ENCODE measurements at places on chromosomes 4 and X.
A peak's percentile ranks its signal among the peaks of the same experiment; 100 is the strongest.

DNA sequence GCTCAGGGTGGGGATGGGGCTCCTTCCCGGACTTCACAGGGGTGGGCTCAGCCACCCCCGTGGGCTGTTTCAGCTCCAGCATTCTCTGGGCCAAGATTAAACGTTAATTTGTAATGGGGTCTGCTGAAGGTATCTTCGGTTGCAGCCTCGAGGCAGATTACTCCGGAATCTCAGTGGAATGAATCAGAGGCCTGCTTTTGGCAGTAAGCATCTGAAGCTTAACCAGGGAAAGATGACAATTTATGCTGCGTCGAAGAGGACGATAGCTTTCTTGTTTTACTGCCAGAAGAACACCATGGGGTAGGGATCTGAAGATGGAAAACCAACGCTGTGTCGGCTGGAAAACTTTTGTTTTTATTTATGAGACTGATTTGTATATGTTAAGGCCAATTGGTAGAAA is 129.2 kb upstream of the MSX1 start:
- no peak overlapping the region for H3K4me3 ChIP-seq
- H3K4me1 ChIP-seq = no peaks in the 10 kb centered on the region
- no peak overlapping the region for H3K27ac ChIP-seq
- no peaks in the 10 kb centered on the region for H3K27me3 ChIP-seq
- DNase-seq = no peak

- no peak overlapping the region for H3K4me3 ChIP-seq
- DNase-seq = no peak
- peaks cover 5% of the 10 kb centered on the region for H3K4me1 ChIP-seq
- no peaks in the 10 kb centered on the region for H3K27me3 ChIP-seq
Observed at GRCh38 chr4:182969651-182970279, 52.6 kb upstream of the DCTD start.

DNA sequence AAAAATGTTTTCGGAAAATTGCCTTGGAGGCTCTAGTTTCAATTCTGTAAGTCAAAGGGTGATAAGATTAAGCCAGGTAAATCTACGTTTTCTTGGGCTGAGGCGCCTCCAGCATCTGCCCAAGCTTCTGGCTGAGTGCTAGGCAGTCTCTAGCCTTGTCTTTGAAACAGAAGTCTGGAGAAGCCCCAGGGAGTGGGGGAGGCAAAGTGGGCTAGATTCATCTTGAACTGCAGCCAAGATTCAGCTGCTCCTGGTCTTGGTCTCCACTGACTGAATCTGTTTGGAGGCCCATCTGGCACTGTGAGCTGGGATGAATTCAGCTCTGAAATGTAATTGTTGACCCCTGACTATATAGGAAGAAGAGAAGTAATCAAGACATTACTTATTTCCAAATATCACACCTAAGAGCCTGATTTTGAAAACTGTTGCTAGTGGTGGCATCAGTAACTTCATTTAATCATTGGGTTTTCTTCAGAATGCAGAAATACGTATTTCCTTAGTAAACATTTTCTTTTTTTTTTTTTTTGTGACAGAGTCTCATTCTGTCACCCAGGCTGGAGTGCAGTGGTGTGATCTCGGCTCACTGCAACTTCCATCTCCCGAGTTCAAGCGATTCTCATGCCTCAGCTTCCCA is 187.3 kb upstream of the LEF1 start:
- no peak for DNase-seq
- no peak overlapping the region for H3K27ac ChIP-seq
- H3K27me3 ChIP-seq = peaks cover 7% of the 10 kb centered on the region
- no peak overlapping the region for H3K4me3 ChIP-seq

DNA sequence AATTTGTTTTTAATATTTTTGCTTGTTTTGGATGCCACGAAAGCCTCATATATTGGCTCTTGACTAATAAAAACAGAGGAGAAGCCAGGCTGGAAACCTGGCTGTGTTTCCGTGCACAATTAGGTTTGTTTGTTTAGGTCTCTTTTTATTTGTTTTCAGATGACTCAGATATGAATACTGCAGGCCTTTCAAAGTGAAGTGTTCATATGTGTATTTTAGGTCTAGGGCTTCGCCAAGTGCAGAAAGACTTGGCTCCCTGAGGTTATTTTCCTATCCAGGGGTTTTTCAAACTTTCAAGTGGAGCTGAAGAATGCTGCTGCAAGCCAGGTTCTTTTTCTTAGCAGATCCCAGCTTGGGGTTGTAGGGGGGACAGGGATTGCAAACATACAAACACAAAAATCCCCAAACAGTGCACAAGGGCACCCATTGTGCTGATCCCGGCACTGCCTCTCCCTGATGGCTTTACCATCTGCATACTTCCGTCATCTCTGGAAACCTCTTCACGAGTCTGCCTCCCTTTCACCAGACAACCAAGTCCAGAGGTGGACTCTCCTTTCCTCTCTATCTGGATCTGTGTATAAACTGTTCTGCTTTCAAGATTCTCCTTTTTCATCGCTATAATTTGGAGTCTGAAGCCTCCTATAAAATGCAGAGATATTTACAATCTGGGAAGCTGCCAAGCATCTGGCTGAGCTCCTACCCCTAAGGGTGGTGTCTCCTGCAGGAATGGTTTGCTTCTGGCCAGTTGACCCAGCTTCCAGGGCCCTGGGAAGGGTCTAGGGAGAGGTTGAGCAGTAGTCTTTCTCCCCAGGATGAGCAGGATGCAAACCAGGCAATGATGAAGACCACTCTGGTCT is 108.6 kb downstream of the SMIM20 start:
- H3K36me3 ChIP-seq = no peaks in the 10 kb centered on the region
- H3K4me1 ChIP-seq = peaks cover 27% of the 10 kb centered on the region
- H3K27ac ChIP-seq = peak overlapping the region; percentile 1
- DNase-seq = no peak

DNA sequence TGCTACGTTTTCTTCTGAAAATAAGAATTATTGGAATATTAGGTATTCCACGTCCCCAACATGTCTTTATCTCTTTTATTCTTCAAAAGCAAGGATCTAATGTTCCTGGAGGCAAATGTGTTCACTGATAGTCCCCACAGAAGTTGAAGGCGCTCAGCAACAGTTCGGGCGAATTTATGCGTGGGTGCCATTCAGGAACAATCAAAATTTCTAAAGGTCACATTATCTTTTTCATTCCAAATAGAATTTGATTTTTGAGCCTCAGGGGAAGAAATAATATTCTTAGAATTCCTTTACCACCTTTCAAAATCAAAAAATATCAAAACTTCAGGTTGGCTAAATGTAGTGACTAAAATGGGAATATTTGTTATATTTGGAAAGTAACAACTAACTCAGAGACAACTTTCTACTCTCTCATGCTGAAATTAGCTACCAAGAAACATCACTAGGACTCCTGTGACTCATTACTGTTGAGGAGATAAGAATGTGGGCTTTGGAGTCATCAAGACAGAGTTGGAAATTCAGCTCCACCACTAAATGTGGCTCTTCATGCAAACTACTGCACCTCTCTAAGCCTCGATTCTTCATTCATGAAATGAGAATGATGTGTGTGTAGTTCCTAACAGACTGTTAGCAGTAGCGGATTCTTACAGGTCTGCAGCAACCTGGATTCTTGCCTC is 72.3 kb upstream of the KIT start:
- no peaks in the 10 kb centered on the region for H3K4me1 ChIP-seq
- H3K36me3 ChIP-seq = no peaks in the 10 kb centered on the region
- DNase-seq = no peak
- H3K27me3 ChIP-seq = no peaks in the 10 kb centered on the region
